ENCODE measurements at places on chromosomes 7 and 10. TPM values are rescaled to one million over a fixed set of nuclear protein-coding genes. Genes with fewer than 3 reads are reported as not detected.

ACBD7 gene
- 0.99 TPM for total RNA-seq

ZCCHC24 gene
- 13.5 TPM for total RNA-seq

CCL24 gene
- 1.2 TPM for total RNA-seq

KCND2 gene
- 0.79 TPM for total RNA-seq

HMX2 gene
- not detected for total RNA-seq

SDK1 gene
- 7.5 TPM for total RNA-seq

RELN gene
- total RNA-seq, result 15.6 TPM

ELFN1 gene
- total RNA-seq, result 3.1 TPM

DNA sequence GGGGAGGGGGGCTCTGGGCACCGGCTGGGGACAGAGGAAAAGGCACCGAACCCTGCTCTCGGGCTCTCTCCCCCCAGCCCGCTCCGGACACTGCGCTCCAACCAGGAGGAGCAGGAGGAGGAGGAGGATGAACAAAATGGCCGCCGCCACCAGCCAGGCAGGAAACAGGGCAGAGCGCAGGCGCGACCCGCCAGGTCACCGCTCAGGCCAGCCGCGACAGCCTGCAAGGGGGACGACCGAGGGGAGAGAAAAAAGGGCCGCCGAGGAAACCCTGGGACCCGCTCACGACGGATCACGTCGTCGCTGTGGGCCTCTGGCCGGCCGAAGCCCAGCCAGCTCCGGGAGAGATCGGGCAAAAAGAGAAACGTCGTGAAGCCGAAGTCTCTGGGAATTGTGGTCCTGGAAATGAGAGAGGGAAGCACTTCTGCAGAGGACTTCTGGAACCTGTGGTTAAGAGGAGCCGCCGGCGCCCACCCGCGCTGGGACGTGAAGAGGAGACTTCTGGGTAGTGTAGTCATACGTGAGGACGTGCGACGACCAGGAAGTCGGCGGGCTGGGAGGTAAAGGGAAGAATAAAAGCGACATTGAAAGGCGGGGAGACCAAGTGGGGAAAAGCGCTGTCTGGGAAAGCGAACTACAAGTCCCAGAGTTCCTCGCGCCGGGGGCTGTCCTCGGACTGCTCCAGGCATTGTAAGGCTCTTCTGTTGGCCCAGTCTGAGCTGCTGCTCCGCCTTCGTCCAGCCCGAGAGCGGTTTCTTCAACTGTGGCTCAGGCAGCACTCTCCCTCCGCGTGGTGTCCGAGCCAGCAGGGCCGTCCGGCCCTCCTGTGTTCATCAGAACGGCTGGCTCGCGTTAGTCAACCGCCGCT lies at the start of gene TIAL1:
Gene TIAL1 (minus strand): TSS at position 428 of the 868 bp plus-strand sequence. CDS start 499 bp downstream, outside the sequence.
- peak; percentile 99 for DNase-seq

GRCh38 chr7:45000093-45001032 lies at the start of gene CCM2:
Gene CCM2 (plus strand): TSS chr7:45000201. CDS start chr7:45000334, 133 bp downstream.
- DNase-seq, result peak; percentile 43

- no peak for DNase-seq
Observed at GRCh38 chr7:151840088-151840910, 36.6 kb downstream of the PRKAG2 start.

GRCh38 chr10:91409869-91410637 lies at the start of gene HECTD2:
Gene HECTD2 (plus strand): TSS chr10:91410344. CDS start chr10:91410439, 95 bp downstream.
- peak; percentile 74 for DNase-seq

DNA sequence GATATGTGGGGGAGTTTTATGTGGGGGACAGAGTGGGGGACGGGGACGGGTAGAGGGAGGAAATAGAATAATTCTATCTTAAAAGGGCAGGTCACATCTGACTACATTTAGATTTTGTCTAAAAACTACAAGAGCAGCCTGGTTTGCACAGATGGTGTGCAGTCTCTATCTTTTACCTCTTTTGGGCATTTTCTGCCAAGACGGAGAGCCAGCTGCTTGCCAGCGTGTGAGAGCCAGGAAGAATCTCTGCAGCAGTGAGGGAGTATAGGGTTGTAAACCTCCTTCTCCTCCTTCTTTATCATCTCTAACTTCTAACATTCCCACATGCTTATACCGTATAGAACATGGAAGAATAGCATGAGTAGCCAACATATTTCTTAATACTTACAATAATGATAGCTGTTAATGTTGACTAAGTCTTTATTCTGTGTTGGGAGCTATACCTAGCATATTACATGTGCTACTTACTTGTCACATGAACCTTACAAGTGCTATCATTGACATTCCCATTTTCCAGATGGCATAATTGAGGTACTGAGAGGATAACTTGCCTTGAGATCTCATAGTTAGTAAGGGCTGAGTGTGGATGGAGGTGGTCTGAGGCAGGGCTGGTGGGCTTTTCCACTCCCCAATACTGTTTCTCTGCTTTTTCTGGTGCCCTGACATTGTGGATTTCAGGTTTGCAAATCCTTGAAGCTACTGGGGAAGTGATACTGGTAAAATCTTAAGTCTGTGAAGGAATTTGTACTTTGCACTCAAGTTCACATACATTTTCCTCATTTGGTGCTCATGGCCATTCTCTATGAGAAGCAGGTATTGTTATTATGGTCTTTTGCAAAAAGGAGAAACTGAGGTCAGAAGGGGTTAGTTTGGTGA lies 1.1 kb downstream of the ENTPD1 start:
- no peak for DNase-seq

DNA sequence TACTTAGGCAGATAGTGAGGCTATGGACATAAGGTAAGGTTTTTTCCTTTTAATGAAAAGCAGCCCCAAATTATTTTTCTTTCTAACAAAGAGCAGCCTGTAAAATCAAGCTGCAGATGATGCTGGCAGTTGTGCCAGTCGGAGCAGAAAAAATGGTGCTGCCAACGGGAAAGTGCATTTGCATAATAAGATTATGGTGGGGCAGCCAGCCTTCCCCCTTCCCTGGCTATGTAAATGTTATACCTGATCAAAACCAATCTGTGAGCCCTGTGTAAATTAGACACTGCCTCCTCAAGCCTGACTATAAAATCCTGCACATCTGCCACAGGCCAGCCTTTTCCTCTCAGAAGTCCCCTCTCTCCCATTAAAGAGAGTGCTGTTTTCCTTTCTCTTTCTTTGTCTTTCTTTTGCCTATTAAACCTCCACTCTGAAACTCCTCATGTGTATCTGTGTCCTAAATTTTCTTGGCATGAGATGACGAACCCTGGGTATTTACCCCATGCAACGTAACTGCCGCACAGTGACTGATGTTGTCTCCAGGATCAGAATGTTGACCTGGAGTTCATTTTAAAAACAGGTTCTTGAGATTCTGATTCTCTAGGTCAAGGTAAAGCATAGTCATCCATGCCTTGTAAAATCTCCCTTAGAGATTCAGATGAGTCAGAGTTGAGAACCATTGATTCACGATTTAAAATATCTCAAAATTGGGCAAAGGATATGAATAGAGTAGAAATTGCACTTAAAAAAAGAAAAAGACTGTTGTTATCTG lies 167.3 kb upstream of the C1GALT1 start:
- DNase-seq, result no peak

DNA sequence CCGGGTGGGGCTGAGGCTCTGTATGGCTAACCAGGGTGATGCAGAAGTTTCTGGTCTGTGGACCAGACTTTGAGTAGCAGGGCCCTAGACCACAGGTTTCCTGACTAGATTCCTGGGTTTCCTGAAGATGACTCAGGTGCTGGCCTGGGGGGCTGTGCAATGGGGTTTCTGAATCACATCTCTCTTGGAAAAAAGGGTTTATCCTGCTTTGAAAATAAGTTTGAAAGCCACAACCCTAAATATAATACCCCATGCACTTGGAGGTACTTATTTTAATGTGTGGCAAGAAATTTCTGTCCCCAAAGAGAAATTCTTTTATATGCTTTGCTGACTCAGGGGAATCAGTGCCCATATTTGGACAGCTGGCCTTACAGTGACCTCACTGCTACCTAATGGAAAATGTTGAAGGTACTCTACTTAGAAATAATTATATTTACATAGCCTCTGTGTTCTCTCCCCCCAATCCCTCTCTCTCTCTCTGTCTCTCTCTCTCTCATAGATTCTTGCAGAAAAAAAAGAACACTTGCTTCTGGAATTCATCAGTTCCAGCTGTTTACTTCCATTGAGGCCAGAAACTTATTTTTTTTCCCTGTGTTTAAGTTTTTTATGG lies 184.4 kb upstream of the LYZL2 start:
- DNase-seq, result peak; percentile 84

DNA sequence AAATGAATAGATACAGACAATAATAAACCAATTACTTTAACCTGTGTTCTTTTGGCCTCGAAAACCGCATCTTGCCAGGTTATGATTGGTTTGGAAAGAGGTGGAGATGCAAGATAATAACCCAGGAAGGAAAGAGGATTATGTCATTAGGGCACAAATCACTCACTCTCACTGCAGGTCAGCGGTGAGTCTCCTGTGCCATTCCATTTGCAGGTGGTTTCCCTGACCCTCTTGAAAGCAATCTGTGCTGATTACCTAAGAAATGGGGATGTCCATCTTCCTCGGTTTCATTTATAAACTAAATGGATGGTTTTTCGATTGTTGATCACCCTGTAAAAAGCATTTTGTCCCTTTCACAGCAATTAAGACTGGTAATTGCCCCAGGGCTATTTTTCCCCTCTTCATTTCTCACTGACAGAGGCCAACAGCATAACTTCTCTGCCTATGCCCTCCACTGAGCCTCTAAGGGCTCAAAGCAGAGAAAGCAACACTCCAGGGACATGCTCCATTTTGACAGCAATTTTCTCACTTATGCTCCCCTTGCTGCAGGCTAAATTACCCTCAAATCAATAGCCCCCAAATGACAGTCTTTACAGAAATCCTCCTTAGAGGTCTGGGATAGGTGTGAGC lies 257.5 kb downstream of the IPMK start:
- no peak for DNase-seq

DNA sequence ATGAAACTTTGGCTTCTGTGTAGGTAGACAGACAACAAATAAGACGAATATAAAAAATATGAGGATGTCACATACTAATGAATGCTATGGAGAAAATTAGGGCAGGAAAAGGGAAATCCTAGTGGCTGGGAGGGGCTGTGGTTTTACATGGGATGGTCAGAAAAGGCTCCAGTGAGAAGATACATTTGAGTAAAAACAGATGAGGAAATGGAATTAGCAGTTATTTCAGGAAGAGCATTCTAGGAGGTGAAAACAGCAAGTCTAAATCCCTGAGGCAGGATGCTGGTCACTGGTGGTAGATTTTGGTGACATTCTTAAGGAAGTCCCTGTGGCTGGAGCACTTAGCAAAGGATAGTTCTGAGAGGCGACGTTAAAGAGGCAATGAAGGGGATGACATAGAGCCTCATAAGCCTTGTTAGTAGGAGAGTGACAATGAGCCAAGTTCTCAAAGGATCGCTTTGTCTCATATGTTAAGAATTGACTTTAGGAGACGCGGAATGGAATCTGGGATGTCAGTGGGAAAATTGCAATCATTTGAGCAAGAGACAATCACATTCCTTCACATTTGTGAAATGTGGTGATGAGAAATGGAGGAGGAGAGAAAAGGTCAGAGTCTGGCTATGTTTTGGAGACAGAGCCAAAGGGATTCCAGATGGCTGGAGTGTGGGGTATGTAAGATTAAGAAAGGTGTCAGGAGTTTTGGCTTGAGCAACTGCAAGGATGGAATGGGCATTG lies 384.7 kb upstream of the FZD8 start:
- DNase-seq, result no peak

DNA sequence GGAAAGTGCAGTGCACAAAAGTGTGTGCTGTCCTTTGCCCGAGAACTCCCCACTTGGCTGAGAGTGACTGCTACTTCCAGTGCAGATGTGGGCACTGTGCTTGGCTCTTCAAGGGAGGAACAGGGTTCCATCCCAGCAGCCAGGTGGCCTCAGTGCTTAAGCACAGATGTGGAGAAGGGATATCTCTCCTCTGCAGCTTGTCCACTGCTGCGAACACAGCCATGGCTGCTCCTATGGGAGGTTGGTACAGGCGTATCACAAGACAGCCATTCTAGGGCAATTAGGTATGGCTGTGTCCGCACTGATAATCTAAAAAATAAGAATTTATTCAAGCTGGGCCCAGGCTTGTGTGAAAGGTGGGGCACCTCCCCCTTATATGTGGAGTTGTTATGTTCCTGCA lies 66.6 kb downstream of the GLCCI1 start:
- no peak for DNase-seq

DNA sequence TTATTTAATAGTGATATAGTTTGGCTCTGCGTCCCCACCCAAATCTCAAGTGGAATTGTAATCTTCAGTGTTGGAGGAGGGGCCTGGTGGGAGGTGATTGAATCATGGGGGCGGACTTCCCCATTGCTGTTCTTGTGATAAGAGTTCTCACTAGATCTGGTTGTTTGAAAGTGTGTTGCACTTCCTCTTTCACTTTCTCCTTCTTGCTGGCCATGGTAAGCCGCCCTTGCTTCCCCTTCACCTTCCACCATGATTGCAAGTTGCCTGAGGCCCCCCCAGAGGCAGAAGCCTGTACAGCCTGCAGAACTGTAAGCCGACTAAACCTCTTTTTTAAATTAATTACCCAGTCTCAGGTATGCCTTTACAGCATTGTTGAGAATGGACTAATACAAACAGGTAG lies 101.4 kb downstream of the MTPAP start:
- DNase-seq, result no peak

DNA sequence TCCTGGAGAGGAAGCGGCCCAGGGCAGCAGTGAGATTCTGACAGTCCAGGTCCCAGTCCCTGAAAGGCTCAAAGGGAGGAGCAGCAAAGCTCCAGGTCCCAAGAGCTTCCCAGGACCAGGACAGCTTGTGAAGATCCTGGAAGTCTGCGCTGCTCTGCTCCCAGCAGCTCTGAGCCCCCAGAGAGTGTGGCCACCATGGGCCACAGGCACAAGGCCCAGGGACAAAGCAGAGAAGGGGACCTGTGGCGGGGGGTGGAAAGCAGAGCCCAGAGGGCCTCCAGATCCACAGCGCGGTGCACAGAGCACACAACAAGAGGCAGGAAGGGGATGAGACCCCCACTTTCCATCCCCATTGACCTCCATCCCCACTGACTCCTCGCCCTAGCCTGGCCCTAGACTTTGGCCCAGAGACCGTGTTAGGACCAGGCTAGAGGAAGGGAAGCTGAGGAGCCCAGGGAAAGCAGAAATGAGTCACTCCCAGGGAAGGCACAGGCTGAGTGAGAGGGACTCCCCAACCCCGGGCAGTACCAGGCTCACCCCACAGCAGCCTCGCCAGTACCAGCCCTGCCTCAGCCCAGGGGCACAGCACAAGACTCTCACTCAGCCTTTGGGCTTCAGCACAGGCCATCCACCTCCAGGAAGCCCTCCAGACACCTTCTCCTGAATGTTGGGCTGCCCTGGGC lies 75.5 kb downstream of the GRID1 start:
- no peak for DNase-seq

GRCh38 chr7:106426803-106427202 lies 142.0 kb upstream of the NAMPT start:
- DNase-seq, result no peak

- no peak for DNase-seq
Observed at GRCh38 chr7:146366938-146367337, 250.3 kb downstream of the CNTNAP2 start.

DNA sequence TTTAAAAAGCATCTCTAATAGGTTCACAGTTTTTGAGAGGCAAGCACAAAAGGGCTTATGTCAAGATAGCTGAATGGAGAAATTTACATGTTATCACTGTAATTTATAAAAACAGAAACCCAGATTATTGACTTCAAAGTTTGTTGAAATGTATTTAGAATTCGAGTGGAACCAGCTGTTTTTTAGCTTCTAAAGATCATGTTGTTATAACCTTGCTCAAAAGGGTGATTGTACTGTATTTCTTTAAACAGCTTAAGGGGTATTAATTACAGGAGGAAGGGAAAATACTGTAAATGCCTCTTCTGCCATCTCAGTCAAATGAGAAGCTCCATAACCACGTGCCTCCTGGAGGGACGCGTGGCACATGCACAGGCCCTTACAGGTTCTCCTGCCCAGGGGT lies 156.2 kb upstream of the MGMT start:
- no peak for DNase-seq

- DNase-seq, result no peak
Observed at GRCh38 chr7:88165697-88166096, 54.1 kb downstream of the SRI start.
